Activated CD4-positive, alpha-beta T cell treated with anti-CD3 and anti-CD28 coated beads, Interleukin-2, Interleukin-4, amounts not matched to agents 100 ng/mL and 50 ng/mL, durations not matched to agents 16 hours and 8 hours (primary cell): ENCODE measurements at places on chromosomes 4 and X.

DNA sequence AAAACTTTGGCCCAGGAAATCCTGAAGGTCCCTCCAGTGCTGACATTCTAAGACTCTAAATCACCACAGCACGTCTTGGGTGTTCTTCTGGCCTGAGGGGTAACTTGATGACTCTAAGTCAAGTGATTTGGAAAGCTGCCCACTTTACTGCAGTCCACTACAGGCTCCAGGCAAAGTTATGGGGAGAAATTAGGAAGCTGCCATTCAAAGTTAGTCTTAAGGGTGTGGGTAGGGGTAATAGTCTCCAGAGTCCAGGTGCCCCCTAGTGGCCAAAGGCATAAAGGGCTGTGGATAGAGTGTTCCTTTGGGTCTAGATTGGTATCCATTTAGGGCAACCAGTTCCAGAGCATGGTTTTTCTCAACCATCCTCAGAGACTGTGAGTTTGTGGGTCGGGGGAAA lies 38.7 kb upstream of the SLC16A2 start:
- DNase-seq, result peak; percentile 64

DNA sequence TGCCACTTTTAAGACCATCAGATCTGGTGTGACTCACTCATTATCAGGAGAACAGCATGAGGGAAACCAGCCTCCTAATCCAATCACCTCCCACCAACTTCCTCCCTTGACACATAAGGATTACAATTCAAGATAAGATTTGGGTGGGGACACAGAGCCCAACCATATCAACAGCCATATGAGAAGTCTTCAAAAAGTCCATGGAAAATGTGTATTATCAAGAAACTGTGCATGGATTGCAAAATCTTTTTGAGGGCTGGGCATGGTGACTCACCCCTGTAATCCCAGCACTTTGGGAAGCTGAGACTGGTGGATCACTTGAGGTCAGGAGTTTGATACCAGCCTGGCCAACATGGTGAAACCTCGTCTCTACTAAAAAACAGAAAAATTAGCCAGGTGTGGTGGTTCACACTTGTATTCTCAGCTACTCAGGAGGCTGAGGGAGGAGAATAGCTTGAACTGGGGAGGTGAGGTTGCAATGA lies 17.8 kb upstream of the RPL39 start:
- DNase-seq, result no peak

DNA sequence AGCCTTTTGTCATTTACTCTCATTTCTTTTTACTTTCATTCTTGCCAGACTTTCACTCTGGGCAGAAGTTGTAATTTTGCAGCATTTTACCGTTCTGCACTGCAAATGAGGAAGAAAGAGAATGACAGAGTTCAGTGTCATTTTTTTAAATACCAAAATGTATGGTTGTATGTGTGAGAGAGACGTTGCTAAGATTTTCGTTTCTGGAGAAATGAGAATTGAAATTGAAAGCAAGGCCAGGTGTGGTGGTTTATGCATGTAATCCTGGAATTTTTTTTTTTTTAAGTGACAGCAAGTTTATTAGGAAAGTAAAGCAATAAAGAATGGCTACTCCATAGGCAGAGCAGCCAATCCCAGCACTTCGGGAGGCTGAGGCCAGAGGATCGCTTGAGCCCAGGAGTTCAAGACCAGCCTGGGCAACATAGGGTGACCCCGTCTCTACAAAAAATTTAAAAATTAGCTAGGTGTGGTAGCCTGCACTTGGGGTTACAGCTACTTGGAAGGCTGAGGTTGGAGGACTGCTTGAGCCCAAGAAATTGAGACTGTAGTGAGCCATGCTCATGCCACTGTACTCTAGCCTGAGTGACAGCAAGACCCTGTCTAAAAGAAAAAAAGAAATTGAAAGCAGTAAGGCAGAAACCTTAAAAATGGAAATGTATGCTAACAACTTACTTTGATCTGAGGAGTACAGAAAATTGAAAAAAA lies 12.9 kb downstream of the DCK start:
- DNase-seq, result peak; percentile 42

DNA sequence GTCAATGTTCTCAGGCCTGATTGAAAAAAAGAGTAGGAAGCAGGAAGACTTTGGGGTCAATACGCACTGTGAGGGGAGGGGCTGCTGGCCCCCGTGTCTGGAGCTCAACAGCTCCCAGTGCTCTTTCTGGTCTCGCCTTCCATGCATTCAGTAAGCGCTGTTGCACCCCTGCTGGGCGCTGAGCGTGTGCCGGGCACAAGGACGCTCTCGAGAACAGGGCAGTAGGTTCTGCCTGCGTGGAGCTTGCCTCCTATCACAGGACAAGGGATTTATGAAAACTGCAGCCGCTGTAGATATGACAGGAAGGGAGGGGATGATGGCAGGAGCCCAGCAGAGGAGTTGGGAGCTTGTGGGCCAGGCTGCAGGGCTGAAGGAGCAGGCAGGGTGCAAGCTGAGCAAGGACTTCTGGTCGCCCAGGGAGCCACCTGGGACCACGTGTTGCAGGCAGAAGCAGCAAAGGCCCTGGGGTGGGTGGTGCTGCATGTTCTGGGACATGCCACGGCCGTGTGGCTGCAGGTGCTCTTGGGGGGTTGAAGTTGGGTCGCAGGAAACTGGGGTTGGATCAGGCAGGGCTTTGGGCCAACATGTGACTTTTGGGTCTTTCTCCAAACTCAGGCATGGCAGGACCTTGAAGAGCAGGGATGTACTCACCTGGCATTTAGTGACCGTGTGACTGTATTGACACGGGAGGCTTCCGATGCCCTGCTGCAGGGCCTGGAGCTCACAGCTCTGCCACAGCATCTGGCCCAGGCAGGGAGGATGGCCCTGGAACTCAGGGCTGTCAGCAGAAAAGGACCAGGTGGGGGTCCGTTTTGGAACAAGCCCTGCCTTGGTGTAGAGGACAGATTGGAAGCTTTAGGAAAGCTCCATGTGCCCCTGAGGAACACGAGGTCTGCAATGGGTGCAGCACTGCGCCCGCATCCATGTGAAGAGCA lies 97.9 kb downstream of the CPZ start:
- no peak for DNase-seq

GRCh38 chr4:142353149-142353738 lies 492.9 kb downstream of the INPP4B start:
- peak; percentile 31 for DNase-seq

DNA sequence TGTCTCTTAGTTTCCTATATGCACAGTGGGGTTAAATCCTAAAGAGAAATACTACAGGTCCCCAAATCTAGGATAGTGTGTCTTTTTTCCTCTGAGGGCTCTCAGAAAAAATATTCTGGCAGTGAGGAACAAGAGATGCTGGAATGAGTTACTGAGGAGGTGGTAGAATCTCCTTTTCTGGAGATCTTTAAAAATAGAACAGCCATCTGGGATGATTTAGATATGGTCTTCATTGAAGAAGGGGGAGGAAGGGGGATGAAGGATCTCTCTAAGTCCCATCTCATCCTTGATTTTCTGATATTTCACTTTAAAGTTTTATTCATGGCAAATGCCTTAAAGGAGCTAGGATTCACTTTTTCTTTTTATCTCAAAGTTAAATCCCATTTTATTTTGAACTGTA lies 235.0 kb downstream of the MAML3 start:
- DNase-seq, result no peak

DNA sequence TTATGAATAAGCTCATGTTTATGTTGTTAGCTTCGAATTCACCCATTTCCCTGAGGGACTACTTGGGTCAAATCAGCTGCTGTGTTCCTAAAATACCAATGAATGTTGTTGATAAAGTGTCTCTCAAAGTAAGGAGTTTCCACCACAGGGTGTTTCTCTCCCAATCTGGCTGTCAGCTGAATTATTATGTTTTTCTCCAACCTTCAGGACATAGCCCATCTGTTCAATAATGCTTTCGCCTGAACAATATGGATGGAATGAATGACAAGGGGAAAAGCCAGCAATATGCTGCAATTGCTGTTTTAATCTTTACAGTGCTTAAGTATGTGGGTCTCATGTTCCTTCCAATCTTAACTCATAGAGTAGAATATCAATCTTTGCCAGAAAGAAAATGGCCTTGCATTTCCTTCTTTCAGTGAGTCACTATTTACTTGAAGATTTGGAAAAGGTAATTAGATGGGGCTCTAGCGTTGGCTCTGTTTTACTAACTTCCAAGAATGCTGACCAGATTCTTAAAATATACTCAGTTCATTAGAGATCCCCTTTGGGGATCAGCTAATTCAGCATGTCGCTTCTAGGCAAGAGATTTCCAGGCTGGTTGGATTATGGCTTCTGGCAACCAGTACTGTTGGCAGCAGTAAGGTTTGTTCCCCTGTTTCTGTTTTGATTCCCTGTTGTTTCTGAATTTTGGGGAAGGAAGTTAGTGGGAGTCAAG lies 410.5 kb downstream of the PPP3CA start:
- no peak for DNase-seq

DNA sequence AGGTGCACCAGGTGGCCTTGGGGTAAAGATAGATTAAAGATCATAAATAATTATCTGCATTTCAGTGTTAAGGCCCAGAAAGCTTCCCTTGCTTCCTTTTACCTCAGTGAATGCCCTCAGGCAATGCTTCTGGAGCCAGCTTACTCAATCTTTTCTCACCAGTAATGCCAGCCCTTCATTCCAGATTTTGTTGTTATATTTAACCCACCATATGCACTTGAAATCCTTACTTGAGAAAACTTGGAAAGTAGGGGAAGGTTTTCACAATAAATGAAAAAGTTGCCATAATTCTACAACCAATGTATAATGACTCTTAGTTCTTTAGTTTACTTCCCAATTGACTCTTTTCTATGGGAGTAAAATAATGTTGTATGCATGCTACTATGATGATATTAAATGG lies 17.1 kb upstream of the PBDC1 start:
- DNase-seq, result no peak

GRCh38 chr4:88792821-88793220 lies 95.2 kb upstream of the NAP1L5 start:
- DNase-seq, result no peak

GRCh38 chr4:91362125-91362524 lies 941.6 kb upstream of the GRID2 start:
- no peak for DNase-seq

DNA sequence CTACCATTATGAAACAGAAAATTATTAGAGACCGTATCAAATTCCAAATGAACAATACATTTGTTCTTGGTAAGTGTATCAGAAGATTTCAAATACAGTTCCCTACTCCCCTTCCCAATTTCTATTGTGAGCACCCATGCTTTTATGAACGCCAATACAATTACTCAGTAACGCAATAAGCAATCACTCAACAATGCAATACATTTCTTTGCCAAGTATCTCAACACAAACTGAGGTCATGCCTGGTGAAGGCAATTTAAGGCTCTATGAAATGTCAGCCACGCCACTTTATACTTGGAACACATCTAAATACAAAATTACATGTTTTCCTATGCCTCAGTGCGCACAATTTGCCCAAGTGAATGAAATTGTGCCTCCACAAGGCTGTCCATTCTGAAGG lies 712 bp downstream of the PNPLA4 start:
- no peak for DNase-seq

DNA sequence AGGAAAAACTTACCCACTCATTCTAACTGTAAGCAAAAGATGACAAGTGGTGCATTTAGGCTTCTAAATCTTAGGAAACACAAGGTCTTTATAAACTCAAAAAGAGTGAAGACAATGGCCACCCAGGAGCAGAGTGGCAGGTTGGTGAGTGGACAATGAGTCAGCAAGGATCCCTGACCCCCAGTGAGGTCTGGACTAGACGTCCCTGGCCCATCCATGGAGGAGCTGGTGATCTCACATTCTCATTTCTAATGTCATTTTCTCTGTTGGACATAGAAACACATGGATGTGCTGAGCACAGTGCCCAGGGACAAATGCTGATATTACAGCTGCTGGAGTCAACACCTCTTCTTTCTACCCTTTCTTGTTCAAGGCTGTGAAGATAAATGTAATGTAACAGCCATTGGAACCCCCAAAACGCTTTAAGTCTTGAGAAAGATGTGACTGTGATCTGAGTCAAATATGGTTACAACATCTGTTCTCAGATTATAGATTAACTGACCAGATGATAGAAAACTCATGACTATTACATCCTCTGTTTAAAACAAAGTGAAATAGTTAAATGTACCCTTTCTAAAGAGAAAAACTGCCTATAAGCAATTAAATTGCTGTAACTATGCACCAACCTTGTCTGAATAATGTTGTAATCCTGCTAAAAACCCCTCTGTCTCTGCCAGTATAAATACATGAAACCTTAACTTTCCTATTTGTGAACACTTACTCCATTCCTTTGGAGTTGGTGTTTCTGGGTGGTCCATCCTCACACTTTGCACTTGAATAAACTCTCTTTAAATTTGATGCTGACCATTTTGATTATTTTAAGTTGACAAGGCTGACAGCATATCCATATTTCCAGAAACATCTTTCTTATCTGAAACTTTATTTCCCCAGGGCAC lies 92.7 kb downstream of the USP46 start:
- DNase-seq, result no peak

DNA sequence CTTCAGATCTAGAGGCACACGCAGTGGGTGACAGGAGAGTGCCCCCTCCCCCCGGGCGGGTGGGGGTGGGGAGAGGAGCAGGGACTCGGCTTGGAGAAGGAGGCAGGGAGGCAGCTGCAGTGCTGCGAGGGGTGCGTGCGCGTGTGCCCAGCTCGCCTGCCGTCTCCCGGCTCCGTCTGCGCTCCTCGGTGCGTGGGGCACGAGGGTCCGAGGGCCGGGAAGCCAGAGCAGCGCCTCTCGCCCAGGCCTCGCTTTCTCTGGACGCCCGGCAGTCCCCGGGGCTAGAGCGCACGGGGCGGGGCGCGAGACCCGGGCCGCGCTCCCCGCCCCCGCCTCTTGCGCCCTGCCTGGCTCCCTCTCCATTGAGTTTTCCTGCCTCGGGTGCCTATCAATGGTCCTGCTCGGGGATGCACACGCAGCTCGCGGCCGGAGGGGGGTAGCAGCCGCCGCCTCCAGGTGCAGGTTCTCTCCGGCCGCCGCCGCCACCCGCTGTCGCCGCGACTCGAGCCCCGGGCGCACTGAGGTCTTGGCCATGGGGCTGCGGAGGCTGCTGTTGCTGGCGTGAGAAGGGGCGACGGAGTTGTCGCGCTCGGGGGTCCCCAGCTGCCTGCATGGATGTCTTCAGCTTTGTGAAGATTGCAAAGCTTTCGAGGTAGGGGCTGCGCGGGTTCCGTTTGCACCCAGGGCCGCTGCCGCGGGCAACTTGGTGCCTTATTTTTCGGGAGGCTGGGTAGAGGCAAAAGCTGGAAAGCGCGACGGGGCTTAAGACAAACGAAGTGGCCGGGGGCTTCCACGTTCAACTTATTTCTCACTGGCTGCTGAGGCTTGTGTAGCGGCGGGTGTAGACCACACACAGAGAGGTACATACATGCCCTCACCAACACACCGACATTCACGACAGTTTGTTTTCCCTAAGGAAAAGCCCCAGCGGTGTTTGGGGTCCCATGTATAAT lies at the start of gene FRMPD4:
Gene FRMPD4 (plus strand): TSS at position 113 of the 953 bp plus-strand sequence. CDS start 499 bp downstream, at position 612.
- DNase-seq, result no peak

DNA sequence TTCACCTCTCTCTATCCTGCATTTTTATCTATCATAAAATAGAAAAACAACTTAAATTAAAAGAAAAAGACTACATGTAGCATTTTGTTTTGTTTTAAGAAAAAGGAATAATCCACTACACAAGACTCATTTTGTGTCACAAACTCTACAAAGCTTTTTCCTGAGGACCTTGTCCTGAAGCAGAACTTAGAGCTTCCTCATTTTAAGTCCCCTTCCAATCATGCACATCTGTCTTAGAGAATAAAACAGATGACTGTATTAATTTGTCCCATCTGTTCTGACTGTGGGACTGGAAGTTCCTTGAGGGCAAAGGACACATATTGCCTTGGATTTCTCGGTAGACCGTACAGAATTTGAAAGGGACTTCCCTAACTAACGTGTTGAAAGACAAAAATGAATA lies 218.5 kb downstream of the COL25A1 start:
- no peak for DNase-seq

GRCh38 chr4:98794565-98795205 lies 134.2 kb downstream of the EIF4E start:
- peak; percentile 21 for DNase-seq
